ENCODE measurements at places on chromosomes 3 and 15. TPM values are rescaled to one million over a fixed set of nuclear protein-coding genes. Genes with fewer than 3 reads are reported as not detected.

Gene SPINK8
- total RNA-seq = not detected

Gene SLTM
- total RNA-seq = 113 TPM

Gene CKMT1B
- total RNA-seq = not detected

Gene EIF3J
- 167 TPM for total RNA-seq

Gene CHST14
- 13.3 TPM for total RNA-seq

Gene LNP1
- 1.5 TPM for total RNA-seq

Gene SERINC4
- 0.20 TPM for total RNA-seq

Gene BOC
- not detected for total RNA-seq

Gene NUP210
- 146 TPM for total RNA-seq

Gene ATP8B4
- 8.9 TPM for total RNA-seq

Gene ACP3
- not detected for total RNA-seq

Gene ARPP21
- total RNA-seq = not detected

Gene UPK1B
- not detected for total RNA-seq

Gene SAMMSON
- not detected for total RNA-seq

Gene PRTG
- not detected for total RNA-seq

Gene RASGRF1
- not detected for total RNA-seq

Gene IRAK2
- 5.0 TPM for total RNA-seq

Gene TLR9
- total RNA-seq = 0.16 TPM

Gene ERICH6
- total RNA-seq = 0.39 TPM

Gene GORASP1
- total RNA-seq = 21.6 TPM

Gene CD200
- 18.3 TPM for total RNA-seq

Gene CCNDBP1
- total RNA-seq = 61.8 TPM

Gene USP50
- not detected for total RNA-seq

Data from CD8-positive, alpha-beta memory T cell (primary cell).